A549 treated with GW870086 at 1 μM for 4 hours (cell line): ENCODE measurements at places on chromosomes 5 and 9. TPM values are rescaled to one million over a fixed set of nuclear protein-coding genes. Genes with fewer than 3 reads are reported as not detected.

The ZNF366 gene
- total RNA-seq: not detected in 5 replicates

The SPIN1 gene
- total RNA-seq: 28.8 to 40.6 TPM (median 35.5 TPM) in 5 replicates

The SGTB gene
- total RNA-seq: 6.3 to 8.7 TPM (median 7.1 TPM) in 5 replicates

The KIF4B gene
- 0.06 TPM in 1 of 5 replicates, not detected in the others for total RNA-seq

The BTNL9 gene
- total RNA-seq: 0.19 to 1.0 TPM (median 0.72 TPM) in 5 replicates

The TMEM245 gene
- total RNA-seq: 38.6 to 56.5 TPM (median 50.9 TPM) in 5 replicates

The ZNF608 gene
- total RNA-seq: 1.1 to 1.5 TPM (median 1.3 TPM) in 5 replicates

The SPRY4 gene
- total RNA-seq: 6.8 to 10.0 TPM (median 9.2 TPM) in 5 replicates

The SPAG8 gene
- 0.35 to 0.76 TPM (median 0.64 TPM) in 5 replicates for total RNA-seq

The NSD1 gene
- 16.1 to 24.5 TPM (median 20.0 TPM) in 5 replicates for total RNA-seq

The PRRT1B gene
- 0.15 to 0.69 TPM (median 0.47 TPM) in 4 of 5 replicates, not detected in the other for total RNA-seq

The BRD9 gene
- total RNA-seq: 33.9 to 43.3 TPM (median 40.3 TPM) in 5 replicates

The PCDHA1 gene
- total RNA-seq: 0.09 to 0.18 TPM (median 0.15 TPM) in 5 replicates

The TMC1 gene
- total RNA-seq: 0.06 to 0.29 TPM (median 0.13 TPM) in 3 of 5 replicates, not detected in the others

The BASP1 gene
- total RNA-seq: 224 to 273 TPM (median 254 TPM) in 5 replicates

The PDGFRB gene
- 0.09 to 0.75 TPM (median 0.43 TPM) in 5 replicates for total RNA-seq

The CDO1 gene
- total RNA-seq: not detected in 5 replicates

The PDLIM4 gene
- 0.57 to 2.0 TPM (median 0.79 TPM) in 5 replicates for total RNA-seq

The PCDHB9 gene
- total RNA-seq: 0.05 TPM in 1 of 5 replicates, not detected in the others

The STPG3 gene
- not detected in 5 replicates for total RNA-seq

The TMOD1 gene
- total RNA-seq: 1.6 to 2.4 TPM (median 2.1 TPM) in 5 replicates

The ADAMTS2 gene
- total RNA-seq: 0.05 to 0.16 TPM (median 0.12 TPM) in 4 of 5 replicates, not detected in the other

The BTNL8 gene
- not detected in 5 replicates for total RNA-seq

The PCDHB5 gene
- total RNA-seq: 0.94 to 1.8 TPM (median 1.5 TPM) in 5 replicates

The FSTL4 gene
- total RNA-seq: 4.0 to 5.1 TPM (median 4.5 TPM) in 5 replicates

The STC2 gene
- total RNA-seq: 37.0 to 50.7 TPM (median 39.2 TPM) in 5 replicates

The PCA3 gene
- total RNA-seq: not detected in 5 replicates

The BTNL3 gene
- not detected in 5 replicates for total RNA-seq
